ENCODE measurements at places on chromosomes 1 and 21.

GRCh38 chr1:43366179-43366578 is 1.6 kb downstream of the ELOVL1 start:
- DNase-seq, result no peak

- DNase-seq, result no peak
Observed at GRCh38 chr1:111448482-111448917, 556 bp downstream of the WDR77 start.

- DNase-seq, result no peak
Observed at GRCh38 chr1:32377541-32378220, 15.3 kb downstream of the TSSK3 start.

DNA sequence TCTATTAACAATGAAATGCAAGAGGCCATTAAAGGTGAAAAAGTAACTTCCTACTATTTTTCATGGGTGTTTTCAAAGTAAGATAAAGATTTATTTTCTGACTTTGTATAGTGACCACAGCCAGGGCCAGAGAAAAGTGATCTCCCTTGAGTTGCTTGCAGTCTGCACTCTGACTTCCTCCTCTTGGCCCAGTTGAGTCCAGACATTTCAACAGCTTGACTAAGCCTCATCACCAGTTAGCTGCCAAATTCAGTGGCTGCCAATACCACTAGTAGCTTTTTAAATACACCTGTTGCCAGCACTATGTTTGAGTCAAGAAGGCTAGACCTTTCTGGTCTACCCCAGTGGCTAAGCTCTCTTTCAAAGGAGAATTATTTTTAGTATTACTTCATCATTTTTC is 3.7 kb upstream of the NEK7 start:
- DNase-seq, result no peak

DNA sequence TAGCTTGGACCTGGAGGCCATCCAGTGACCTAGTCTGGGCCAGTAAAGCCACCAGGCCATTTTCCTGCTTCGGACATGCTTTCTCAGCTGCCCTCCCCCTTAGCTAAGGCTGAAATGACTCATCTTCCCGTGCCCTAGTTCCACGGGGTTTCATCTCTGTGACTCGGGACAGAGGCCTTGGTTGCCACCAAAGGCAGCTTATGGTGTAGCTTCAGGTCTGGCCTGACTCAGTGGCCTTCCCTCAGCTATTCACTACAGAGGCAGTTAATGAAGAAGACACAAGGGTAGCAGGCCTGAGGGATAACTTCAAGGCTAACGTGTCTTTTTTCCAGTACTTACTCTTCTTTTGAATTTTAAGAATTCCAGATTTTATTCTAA is 82.4 kb downstream of the PBX1 start:
- DNase-seq, result no peak

DNA sequence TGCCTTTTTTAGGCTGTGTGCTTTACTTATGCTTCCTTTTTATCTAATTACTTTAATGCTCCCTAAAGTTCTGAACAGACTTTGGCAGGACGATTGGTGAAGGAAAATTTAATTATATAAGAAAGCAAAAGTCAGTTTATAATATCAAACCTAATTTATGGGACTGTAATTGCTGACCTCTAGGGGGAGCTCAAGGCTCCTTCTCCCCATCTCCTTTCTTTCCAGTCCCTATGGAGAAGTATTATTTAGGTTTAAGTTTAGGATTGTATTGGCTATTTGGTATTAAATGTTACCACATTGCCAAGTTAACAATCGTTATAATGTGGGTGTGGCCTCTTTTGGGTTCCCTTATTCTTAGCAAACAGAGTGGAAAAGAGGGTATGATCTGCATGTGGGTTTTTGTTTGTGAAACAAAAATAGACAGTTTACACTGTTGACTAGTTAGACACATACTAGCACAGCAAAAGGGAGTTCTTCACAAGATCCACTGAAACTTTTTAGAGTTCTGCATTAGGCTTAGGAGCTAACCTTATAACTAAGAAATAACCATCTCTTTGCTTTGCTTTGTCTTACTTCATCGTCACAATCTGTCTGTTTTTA is 48.2 kb upstream of the TNFSF4 start:
- DNase-seq, result no peak

DNA sequence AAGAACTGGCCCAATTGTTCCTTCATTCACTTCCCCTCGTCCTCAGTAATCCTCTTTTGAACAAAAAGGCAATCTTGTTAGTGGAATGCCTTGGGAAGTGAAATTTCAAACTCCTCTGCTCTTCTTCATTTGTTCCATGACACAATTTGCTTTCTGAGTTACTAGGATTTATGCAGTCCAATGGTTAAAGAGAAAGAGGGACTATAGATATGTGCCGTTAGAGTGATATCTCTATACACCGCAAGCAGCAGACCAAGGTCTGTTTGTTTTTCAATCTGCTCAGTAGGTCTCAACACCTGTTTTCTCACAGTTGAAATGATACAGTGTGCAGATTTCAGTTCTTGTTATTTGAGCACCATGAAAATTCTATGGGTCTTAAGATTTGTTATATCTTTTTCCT is 244.0 kb downstream of the DNM3 start:
- no peak for DNase-seq

DNA sequence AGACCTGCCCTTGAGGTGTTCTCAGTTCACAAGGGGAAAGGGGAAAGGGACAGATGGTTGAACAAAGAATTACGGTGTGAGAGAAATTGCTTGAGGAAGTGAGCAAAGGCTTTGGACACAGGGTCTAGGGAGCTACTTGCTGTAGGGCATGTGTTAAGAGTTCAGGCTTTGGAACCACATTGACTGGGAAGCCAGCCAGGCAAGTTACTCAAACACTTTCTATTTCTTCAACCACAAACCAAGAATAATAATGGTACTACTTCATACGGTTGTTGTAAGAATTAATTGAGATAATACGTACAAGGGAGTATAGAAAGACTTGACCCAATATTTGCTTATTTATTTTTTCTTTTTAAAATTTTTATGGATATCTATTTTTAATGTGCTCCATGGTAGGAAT is 26.6 kb downstream of the AK4 start:
- DNase-seq, result no peak

GRCh38 chr1:229048896-229049295 is 222.0 kb upstream of the RAB4A start:
- DNase-seq, result no peak

- no peak for DNase-seq
Observed at GRCh38 chr1:19771350-19771749, 28.4 kb downstream of the TMCO4 start.

GRCh38 chr1:15150376-15150775 is 3.2 kb upstream of the TMEM51 start:
- no peak for DNase-seq

GRCh38 chr1:94646141-94646643 is 104.6 kb upstream of the F3 start:
- DNase-seq, result no peak

DNA sequence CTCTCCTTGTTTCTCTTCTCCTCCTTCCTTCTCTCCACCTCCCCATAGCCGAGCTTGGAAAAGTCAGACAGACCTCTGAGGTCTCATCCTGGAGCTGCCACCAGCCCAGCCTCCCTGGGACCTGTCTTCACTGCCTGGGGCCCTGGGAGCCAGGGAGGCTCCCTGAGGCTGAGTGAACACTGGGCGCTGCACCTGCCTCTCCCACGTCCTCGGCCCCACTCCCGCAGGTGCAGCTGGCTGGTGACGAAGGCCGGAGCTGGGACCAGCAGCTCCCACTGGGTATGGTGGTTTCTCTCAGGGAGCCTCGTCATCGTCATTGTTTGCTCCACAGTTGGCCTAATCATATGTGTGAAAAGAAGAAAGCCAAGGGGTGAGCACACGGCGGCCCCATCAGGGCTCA is 5.3 kb downstream of the TNFRSF14 start:
- no peak for DNase-seq

GRCh38 chr1:200161801-200162200 is 134.3 kb downstream of the NR5A2 start:
- DNase-seq, result no peak

DNA sequence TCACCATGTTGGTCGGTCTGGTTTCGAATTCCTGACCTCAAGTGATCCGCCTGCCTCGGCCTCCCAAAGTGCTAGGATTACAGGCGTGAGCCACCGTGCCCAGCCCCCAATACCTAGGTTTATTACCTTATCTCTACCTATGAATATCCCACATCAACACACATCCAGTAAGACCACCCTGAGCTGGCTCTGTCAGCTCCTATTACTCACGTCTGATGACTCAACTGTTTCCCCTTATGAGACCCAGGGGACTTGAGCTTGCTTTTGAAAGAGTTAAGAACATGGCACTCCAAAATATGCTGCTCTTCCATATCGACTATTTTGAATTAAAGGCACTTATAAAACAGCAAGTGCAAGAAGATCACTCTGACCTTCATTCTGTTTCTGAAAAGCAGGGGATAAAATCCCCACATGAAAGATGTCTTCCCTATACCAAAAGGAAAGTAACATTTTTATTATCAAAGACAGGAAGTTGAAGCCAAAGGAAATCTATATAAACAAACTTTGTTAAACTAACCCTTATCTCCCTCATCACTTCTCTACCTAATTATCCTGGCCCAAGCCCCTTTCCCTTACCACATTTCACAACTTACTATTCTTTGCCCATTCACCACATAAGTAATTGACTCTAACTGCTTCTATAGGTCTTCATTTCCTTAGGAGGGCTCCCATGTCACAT is 41.3 kb upstream of the OSBPL9 start:
- no peak for DNase-seq

GRCh38 chr1:209356976-209357377 is 226.5 kb upstream of the CAMK1G start:
- DNase-seq, result no peak

DNA sequence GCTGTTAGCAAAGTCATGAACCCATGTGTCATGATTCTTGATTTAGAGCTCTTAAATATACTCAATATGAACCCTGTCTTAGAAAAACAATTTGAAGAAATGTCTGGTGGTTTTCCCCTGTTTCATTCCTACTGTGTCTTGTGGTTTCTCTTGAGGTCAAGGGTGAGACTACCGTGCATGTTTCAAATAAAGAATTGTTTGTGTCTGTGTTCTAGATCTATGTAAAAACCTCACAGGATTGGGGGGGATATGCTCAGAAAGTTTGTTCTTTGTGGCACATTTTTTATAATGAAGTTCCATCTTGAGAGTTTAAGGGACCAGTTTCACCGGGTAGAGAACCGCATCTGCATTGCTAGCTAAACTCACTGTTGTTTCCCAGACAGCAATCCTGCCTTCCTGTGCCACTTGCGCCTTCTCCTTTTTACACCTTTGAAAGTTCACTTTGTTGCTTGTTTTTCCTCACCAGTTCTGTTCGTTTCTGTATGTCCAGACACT is 30.9 kb upstream of the CACYBP start:
- DNase-seq, result no peak

DNA sequence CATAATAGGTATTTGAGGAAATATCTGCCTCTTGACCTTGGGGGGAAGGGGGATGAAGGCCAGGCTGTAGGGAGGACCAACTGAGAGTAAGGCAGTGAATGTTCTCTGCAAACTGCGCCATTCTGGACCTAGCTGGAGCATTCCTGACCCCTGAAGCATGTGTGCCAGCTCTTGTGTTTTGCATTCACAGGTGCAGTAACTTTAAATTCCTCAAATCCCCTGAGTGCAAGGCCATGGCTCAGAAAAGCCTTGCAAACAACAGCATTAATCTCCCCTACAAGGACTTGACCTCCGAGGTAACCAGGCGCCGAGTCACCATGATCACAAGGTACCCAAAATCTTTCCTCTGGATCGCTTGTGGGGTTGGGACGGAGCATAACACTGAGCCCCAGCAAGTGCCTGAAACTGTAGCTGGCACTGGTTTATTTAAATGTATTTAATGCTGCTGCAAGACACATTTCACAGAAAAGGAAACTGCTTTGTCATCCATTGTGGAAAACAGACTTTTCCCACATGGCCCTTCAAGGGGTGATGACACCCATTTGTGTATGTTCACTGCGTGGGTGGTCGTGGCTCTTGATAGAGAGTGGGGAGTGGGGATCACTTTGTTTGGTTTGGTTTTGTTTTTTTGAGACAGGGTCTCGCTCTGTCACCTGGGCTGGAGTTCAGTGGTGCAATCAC is 1.7 kb downstream of the MYOCOS start:
- DNase-seq, result no peak

- DNase-seq, result no peak
Observed at GRCh38 chr1:214553142-214553710, 1.8 kb upstream of the PTPN14 start.

GRCh38 chr1:31336687-31337467 is 36.0 kb downstream of the FABP3 start:
- DNase-seq, result no peak

GRCh38 chr21:37338671-37339551 is 27.7 kb upstream of the DYRK1A start:
- no peak for DNase-seq

GRCh38 chr1:157438146-157438545 is 114.2 kb downstream of the FCRL5 start:
- DNase-seq, result no peak

DNA sequence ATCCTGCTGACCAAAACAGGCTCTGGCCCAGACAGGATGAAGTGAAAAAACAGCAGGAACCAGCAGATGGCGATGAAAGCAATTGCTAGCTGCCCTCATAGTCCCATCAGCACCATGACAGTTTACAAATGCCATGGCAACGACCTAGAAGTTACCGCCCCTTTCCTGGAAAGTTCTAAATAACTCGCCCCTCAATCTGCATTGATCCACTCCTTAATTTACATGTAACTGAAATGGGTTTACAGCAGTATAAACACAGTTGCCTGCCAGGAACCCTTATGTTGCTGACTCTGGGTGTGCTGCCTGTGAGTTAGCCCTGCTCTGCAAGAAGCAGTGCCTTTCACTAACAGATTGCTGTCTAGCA is 65.5 kb upstream of the CR1L start:
- DNase-seq, result peak; percentile 55

DNA sequence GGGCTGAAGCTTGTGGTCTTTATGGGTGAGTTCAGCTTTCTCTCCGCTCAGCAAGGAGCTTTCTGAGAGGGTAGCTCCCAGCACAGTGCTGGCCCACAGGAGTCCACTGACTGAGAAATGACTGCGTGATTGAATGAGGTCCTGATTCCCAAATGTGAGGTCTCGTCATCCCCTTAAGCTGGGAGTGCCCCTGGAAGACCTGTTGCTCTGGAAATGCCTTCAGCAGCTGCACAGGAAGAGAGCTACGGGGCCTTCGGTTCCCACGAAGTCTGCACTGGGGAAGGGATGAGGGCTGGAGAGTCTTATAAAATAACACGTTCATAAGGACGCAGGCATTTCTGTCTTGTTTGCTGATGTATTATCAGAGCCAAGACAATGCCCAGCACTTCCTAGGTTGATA is 14.0 kb downstream of the TNNT2 start:
- no peak for DNase-seq

GRCh38 chr1:31626223-31627207 is 9.0 kb downstream of the HCRTR1 start:
- no peak for DNase-seq

GRCh38 chr1:5373281-5373680 is 618.9 kb downstream of the NPHP4 start:
- DNase-seq, result no peak

GRCh38 chr1:15837931-15838330 is 9.6 kb upstream of the SPEN start:
- no peak for DNase-seq

- DNase-seq, result no peak
Observed at GRCh38 chr21:44929242-44929798, 8.6 kb upstream of the ITGB2 start.
